Osteoblast (primary cell): ENCODE measurements at places on chromosomes 13 and 19. TPM values are rescaled to one million over a fixed set of nuclear protein-coding genes. Genes with fewer than 3 reads are reported as not detected.

DNA sequence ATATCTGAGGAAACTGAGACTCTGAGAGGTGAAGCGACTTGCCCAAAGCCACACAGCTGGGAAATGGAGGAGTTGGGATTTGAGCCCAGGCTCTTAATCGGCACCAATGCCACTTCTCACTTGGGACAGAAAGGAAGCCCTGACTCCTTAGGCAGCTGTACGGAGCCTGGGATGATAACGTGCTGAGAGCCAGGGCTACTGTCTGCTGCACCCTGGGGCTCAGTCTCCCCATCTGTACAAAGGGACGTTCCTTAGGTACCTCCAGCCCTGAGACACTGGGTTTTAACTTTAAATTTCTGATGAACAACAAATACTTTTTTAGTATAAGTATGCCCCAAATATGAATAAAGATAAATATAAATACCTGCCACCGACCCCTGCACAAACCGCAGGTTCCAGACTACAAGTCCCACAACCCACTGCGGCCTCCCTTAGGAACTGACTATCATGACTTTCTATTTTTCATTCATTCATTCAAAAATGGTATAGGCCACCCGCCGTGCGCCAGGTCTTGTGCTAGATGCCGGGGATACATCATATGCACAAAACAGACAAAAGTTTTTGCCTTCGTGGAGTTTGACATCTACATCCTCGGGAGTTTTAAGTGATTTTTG lies 776 bp upstream of the NCLN start:
- DNase-seq: peak; percentile 95

- no peak for DNase-seq
Measured at GRCh38 chr19:7408251-7408650, 59.5 kb downstream of the ARHGEF18 start.

GRCh38 chr13:79393564-79394249 lies 12.3 kb downstream of the RBM26 start:
- DNase-seq: no peak

DNA sequence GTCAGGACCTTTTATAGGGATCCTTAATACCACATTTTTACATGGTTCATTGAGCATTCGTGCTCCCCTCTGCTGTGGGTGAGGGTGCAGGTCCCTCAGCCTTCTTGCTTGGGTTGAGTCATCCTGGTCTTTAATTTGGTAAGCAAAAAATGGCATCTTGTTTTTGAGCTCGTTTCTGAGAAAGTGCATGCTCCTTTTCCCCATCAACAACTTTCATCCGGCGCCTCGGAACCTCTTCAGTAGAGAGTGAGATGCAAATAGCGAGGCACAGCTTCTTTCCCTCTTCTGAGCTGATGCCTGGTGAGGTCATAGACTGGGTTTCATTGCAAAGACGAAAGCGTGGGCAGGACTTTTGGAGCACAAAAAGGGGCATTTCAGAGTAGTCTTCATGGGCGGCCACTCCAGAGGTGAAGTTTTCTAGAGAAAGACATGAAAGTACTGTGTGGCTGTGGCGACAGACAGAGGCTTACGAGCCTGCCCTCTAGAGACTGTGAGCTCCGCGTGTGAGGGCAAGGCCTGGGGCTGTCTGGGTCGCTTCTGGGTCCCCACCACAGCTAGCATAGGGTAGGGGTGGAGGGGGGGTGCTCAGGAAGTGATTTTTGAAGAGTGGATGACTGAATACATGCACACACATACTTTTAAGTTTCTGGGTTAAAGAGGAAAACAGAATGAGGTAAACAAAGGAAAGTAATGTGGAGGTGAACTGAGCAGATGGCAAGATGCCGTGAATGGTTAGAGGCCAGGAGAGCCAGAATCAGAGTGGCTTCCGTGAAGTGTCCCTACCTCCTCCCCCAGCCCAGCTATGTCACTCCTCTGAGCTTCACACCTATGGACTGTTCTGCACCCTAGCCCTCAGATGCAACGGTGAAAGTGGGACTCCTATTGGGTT lies 44.3 kb downstream of the BBC3 start:
- DNase-seq: peak; percentile 45

GRCh38 chr19:17125062-17125727 lies 49.6 kb downstream of the MYO9B start:
- DNase-seq: no peak

Gene PPP5C
- total RNA-seq: 34.8 and 36.6 TPM in 2 replicates

Gene ATXN8OS
- not detected in 2 replicates for total RNA-seq
